ENCODE measurements at places on chromosomes 3 and 15.
A peak's percentile ranks its signal among the peaks of the same experiment; 100 is the strongest.

DNA sequence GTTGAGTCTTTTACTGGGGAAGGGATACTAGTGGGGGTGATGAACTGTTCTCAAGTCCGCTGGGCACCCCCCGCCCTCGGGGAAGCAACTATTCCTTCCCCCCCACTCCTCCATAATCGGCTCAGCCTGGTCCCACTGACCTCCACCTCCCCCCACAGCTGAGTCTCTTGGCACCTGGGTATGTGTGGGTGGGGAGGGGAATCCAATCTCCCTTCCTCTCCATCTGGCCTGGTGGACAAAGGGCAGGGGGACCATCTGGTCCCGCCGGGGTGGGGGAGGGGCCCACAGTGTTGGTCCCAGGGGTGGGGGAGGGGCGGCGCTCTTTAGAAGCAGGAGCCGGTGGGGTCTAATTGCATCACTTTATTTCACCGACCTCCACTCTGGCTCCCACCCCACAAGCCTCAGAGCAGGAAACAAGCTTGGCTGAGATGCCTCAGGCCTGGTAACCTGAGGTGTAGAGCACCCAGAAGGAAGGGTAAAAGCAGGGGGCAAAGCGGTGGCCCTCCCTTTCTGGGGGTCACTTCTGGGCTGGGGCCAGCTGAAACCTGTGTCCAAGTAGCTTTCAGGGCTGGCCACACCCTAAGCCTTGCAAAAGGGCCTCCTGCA is 1.0 kb upstream of the PCBP4 start:
- no peak for DNase-seq

DNA sequence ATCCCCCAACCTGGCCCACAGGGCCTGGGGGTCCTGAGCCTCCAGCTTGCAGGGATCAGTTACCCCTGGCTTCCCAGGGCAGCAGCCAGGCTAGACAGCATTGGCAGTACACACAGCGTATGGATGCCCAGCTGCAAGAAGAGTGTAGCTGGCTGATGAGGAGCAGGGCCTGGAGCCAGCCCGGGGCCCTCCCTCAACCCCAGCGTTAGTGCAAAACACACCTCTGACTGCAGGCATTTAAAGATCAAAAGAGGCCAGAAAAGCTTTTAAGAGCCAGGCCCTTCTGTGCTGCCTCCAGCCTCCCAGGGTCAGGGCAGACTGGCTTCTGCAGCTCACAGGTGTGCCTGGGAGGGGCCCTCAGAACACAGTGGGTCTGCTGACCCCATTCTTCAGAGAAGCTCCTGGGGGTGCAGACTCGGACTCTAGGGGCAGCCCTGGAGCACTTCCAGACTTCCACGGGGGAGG is 110.6 kb downstream of the ETFA start:
- DNase-seq = no peak

DNA sequence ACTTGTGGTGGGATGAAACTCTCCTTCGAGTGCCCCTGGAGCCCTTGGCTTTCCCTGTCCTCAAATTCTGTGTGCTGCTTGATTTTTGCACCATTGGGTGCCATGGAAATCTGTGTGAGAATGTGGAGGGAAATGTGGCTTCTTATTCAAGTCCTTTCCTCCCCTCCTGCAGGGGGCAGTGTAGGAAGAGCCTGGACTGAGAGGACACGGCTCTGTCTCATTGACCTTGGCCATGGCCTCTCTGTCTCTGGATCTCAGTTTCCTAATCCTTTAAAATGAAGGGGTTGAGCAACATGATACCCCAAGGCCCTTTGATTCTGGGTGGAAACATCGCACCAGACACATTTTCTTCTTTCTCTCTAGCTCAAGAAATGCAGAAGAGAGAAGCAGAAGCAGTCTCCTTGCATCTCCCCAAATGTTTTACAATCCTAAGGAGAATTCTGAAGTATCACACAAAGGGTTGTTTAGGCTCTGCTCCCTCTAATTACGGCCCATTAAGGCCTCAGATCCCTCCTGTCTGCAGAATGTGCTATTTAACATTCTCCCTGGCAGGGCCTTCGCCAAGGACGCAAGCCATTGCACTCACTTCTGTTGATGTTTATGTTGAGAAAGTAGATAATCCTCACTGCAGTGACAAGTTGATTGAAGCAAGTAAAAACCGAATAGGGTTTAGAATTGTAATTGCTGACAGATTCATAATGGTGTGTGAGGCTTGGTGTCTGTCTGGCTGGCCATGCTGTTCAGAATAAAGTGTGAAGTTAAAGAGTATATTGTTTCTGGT is 169.1 kb downstream of the TPRG1 start:
- DNase-seq = no peak

- DNase-seq = no peak
These were observed 162.9 kb downstream of the VGLL4 start for GRCh38 chr3:11480663-11481298.

GRCh38 chr3:70466096-70466495 is 153.7 kb upstream of the MDFIC2 start:
- no peak for DNase-seq

GRCh38 chr15:99504071-99504822 is 61.5 kb upstream of the MEF2A start:
- no peak for DNase-seq

GRCh38 chr3:22040150-22040549 is 289.1 kb upstream of the ZNF385D start:
- DNase-seq = no peak

GRCh38 chr3:13879946-13880810 is at the start of gene WNT7A:
WNT7A (minus strand) TSS chr3:13880071; CDS start chr3:13879816, 255 bp downstream.
- peak; percentile 68 for DNase-seq

GRCh38 chr3:127858521-127858920 is 36.2 kb upstream of the MGLL start:
- no peak for DNase-seq

- no peak for DNase-seq
These were observed 274.6 kb upstream of the ROPN1 start for GRCh38 chr3:124266487-124266886.

- no peak for DNase-seq
These were observed 90.5 kb downstream of the AQP9 start for GRCh38 chr15:58228718-58229117.

- no peak for DNase-seq
These were observed 59.9 kb upstream of the PTX3 start for GRCh38 chr3:157376603-157377300.

- no peak for DNase-seq
These were observed 45.5 kb downstream of the KBTBD12 start for GRCh38 chr3:127960421-127960965.

DNA sequence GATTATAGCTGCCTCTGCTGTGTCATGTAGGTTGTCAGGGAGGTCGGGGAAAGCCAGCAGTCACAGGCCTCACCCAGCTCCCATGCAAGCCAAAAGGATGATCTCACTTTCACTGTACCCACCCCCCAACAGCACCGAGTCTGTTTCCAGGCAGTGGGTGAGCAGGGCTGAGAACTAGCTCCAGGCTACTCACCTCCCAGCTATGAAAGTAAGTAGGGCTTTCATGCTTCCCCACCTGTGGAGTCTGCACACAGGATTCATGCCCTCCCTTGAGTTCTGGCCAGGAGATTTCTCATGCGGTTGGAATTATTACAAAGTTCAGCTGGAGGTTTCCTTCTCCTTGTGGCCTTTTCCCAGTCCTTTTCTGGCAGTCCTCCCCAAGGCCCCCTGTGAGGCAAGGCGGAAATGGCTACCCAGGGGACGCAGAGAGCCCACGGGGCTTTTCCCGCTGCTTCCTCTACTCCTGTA is 356.2 kb downstream of the SV2B start:
- DNase-seq = no peak

GRCh38 chr3:38811822-38812221 is 4.2 kb downstream of the SCN10A start:
- no peak for DNase-seq

DNA sequence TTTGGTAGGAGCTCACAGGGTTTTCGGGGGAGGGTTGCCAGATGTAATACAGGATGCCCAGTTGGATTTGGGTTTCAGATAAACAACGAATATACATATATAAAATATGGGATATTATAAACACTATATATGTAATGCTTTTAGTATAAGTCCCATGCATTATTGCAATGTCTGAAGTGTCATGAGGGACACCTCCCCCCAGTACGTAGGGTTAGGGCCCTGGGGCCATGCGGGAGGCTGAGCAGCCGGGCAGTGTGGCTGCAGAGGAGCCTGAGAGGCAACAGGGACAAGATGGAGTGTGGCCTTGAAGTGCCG is 148.9 kb downstream of the SMAD6 start:
- DNase-seq = no peak

- no peak for DNase-seq
These were observed 24.0 kb upstream of the USP3 start for GRCh38 chr15:63480441-63480821.

- DNase-seq = no peak
These were observed 583.9 kb downstream of the NTRK3 start for GRCh38 chr15:87672309-87673288.

GRCh38 chr15:100112636-100113305 is 229.0 kb downstream of the ADAMTS17 start:
- DNase-seq = no peak

DNA sequence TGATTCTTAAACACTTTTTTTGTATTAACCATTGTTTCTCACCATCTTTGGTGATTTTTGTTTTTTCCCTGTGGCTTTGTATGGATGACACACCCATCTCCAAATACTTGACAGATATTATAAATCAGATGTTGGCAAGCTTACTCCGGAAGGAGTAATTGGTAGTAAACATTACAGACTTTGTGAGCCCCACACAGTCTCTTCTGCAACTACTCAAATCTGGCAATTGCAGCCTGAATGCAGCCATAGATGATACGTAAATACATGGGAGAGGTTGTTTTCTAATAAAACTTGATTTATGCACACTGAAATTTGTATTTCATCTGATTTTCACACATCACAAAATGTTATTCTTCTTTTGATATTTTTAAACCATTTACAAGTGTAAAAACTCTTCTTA is 331.5 kb downstream of the ARPP21 start:
- DNase-seq = no peak

- DNase-seq = no peak
These were observed 591.4 kb downstream of the FOXP1 start for GRCh38 chr3:70992131-70992530.

- DNase-seq = no peak
These were observed 229.7 kb downstream of the ISL2 start for GRCh38 chr15:76566276-76566675.

DNA sequence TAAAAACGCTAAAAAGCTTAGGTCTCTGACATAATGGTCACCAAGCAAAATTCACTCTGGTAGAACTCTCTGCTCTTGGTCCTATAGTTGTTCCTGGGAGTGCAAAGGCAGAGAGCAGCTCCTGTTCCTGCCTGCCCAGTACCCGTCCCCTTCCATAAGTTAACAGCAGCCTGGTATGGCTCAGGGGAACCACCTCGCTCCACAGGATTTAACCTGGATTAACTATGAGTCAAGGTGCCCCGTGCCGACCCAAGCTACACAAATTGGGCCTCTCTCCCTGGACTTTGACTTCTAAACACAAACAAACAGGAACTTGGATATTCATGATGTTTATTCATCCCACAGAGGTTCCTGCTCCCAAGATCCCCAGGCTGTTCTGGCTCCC is 32.1 kb downstream of the SCAP start:
- no peak for DNase-seq

DNA sequence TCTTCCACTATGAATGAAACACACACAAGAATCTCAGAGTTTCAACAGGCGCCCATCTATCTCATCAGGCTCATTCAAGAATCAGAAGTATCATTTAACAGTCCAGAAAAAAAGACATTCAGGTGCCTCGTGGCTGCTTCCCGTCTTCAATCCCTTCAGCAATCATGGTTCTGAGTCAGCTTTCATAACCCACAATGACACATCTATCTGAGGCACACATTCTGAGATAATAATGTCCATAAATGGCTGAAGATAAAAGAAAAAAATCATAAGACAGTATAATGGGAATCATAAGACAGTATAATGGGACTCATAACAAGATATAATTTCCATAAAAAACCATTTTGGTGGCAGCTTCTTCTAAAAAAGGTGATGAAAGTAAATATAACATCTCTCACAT is 52.4 kb downstream of the TNIK start:
- DNase-seq = no peak

- DNase-seq = no peak
These were observed 177.0 kb downstream of the CNTN6 start for GRCh38 chr3:1269808-1270207.

DNA sequence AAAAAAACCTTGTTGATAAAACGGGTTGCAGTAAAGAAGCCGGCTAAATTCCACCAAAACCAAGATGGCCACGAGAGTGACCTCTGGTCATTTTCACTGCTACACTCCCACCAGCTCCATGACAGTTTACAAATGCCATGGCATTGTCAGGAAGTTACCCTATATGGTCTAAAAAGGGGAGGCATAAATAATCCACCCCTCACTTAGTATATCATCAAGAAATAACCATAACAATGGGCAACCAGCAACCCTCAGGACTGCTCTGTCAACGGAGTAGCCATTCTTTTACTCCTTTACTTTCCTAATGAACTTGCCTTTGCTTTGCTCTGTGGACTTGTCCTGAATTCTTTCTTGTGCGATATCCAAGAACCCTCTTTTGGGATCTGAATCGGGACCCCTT is 14.4 kb upstream of the CDC25A start:
- no peak for DNase-seq

- no peak for DNase-seq
These were observed 3.8 kb upstream of the PRR20G start for GRCh38 chr3:127291611-127292010.

GRCh38 chr3:195046441-195046840 is 224.5 kb downstream of the XXYLT1 start:
- no peak for DNase-seq

GRCh38 chr3:133991209-133991608 is 38.5 kb downstream of the SLCO2A1 start:
- DNase-seq = no peak

GRCh38 chr3:22122567-22122966 is 371.6 kb upstream of the ZNF385D start:
- no peak for DNase-seq

DNA sequence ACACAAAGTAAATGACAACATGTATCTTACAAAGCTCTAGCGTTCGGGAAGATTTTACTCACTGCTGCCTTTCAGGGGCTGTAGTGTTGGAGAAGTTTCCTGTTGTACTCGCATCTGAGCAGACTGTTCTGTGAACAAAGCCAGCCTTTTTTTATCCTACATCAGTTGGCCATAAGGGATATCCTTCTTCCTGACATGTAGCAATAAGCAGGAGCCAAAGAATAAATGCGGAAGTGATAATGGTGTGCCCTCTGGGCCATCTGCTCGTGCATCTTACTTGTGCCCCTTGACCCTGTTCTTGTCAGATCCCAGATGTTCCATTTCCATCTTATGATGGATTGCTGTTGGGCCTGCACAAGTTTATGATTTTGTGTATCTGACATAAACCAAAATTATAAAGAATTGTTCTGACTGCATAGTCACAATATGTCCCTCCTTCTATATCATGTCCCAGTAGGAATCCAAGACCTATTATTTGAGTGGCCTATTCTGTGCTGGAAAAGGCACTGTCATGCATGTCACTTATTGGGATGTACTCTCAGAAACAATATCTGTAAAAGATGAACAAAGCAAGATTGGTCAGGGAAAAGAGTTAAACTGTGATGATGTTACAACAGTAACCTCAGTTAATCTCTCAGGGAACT is 631.3 kb downstream of the NSUN3 start:
- no peak for DNase-seq

GRCh38 chr3:50483374-50483773 is 20.1 kb downstream of the CACNA2D2 start:
- DNase-seq = no peak

Measured in activated effector memory CD4-positive, alpha-beta T cell treated with Interleukin-2 at 50 U/mL for 16 hours (primary cell).